ENCODE measurements at places on chromosomes 7 and 10. TPM values are rescaled to one million over a fixed set of nuclear protein-coding genes. Genes with fewer than 3 reads are reported as not detected.

LRGUK gene
- total RNA-seq: 0.52 TPM

DNA sequence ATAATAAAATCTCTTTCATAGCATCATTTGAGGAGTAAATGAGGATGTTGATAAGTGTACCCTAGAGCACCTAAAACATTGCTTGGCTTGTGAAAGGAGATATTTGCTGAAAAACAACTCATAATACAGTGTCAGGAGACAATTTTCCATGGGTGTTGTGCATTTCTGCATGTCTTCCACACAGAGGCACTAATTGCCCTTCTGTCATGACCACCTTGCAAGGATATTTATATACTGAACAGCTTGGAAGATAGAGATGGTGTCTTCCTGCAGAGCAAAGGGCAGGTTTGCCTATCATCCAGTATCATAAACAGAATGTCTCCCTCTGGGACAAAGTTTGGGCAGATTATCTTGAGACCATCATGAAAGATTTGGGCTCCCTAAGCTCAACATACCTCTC, 495.2 kb upstream of the LRRN3 start:
- DNase-seq: no peak

- peak; percentile 85 for DNase-seq
Measured at GRCh38 chr10:7687228-7687907, 15.7 kb upstream of the ITIH2 start.

DNA sequence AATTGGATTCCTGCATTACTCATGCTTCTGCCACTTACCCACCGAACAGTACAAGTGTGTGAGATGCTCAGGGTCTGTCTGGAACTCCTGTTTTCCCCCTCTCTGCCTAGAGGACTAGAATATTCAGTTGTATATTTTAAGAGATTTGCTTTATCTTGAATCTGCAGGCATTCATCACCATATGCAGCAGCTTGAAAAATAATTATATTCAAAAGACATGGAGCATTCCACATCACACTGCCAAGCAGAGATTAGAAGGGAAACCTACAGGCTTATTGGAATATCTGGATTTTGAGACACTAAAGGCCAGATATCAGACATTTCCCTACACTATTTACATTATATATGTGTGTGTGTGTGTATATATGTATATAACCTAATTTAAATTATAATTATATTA, 382.8 kb upstream of the POM121L12 start:
- no peak for DNase-seq

GRCh38 chr7:24830440-24831050, 73.3 kb upstream of the GSDME start:
- DNase-seq: no peak

- DNase-seq: no peak
Measured at GRCh38 chr7:43458330-43459018, 124.4 kb upstream of the STK17A start.

- DNase-seq: peak; percentile 92
Measured at GRCh38 chr7:26291699-26292538, at the start of gene SNX10. Gene SNX10 (plus strand): TSS chr7:26291862. CDS start chr7:26346443, 54,581 bp downstream.

PNLIPRP3 gene
- total RNA-seq: not detected

DNA sequence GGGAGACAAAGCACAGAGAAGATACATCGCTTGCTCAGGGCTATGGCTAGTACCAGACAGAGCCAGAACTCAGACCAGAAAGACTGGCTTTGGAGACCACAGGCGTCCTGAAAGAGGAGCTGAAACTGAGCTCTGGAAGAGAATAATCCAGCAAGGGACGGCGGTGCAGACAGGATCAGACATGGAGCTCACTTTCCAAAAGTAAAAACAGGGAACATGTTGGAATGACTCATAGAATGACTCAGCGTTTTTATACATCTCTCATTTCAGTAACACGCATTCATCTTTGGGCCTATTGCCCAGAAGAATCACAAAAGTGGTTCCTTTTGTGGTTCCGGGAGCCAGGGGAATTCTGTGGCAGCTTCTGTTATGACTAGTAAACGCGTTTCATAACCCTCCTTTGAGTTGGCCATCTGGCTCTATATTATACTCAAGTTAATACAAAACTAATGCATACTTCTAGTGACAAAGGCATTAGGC, 37.2 kb downstream of the PLEKHS1 start:
- DNase-seq: no peak

DNA sequence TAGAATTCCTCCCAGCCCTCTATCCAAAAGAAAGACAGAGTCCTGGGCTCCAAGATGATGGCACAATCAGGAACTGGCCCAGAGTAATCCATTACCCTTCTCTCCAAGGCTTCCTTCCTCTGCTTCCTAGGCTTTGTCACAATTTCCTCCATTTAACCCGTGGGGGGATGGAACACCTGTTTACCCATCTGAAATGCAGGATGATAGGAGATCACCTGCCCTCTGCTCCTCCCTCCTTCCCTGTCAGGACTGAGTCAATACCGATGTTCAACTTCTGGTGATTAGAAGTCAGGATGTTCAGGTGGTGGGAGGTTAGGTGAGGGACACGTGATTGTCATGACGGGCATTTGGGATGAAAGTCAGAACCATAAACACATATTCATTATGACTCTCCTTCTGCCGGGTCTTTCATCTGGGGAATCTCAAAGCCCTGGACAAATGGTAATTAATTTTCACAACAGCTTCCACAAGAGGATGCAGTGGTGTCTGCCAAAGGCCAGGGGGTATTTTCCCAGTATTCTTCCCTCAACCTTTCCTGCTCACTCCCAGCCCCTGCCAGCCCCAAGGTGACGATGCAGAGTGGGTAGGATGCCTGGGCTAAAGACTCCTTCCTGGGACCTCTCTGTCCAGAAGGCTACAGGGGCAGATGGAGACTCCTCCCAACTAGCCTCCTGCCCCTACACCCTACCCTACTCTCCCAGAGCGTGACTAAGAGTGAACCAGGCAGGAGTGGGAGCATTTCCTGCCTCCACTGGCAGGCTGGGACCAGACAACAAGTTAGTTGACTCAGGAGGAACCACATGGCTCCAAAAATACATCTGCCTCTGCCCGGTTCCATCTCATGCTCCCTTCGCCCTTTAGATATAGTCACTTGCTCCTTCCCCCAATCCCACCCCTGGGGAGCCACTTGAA, 27.9 kb downstream of the DUSP5 start:
- DNase-seq: no peak

GRCh38 chr7:95788884-95789283, 16.5 kb downstream of the DYNC1I1 start:
- no peak for DNase-seq

DNA sequence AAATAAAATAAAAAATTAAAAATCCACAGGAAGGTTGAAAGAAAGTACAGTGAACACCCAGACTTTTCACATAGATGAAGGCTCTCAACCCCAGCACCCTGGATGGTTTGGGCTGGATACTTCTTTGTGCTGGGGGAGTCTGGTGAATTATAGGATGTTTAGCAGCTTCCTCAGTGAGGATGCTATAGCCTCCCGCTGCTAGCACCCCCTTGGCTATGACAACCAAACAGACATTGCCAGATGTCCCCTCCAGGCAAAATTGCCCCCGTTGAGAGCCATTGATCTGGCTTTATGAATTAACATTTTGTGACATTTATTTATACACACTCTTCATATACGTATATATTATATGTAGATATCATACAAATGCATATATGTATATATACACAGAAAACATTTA, 21.6 kb downstream of the SMKR1 start:
- DNase-seq: no peak

DNA sequence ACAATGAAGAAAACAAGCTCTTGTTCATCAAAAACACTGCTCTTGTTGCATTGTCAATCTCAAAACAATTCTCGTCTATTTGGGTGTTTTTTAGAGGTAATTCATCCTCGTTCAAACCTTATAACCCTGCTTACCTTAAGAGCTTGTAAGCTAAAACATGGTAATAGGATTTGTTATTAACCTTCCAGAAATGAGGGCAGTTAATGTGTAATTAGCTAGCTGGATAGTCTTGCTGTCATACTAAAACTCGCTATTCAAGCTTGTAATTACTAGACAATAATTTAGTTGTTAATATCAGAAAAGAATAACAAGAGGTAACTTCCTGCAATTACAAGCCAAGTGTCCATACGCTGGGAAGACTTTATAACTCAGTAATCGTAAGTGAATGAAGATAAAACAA, 101.6 kb downstream of the UBE2H start:
- DNase-seq: no peak

LMOD2 gene
- not detected for total RNA-seq

SHTN1 gene
- 32.3 TPM for total RNA-seq

- no peak for DNase-seq
Measured at GRCh38 chr7:133980804-133981203, 146.3 kb upstream of the LRGUK start.

DNA sequence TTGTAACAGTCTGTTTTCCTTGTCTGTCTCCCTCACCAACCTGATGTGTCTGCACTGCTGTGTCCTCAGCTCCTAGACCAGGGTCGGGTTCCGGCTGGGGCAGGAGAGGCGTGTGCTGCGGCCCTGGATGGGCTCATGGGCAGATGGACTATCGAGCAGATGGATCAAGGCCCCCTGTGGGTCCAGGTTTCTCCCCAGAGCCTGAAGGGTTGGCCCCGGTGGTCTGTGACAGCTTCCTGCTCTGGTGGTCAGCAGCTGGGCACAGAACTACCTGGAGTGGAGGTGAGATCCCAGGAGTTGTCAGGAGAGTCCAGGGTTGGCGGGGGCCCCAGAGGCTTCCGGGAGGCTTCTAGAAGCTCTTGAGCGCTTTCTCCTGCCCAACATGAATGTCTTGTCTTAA, 75.1 kb downstream of the GRK5 start:
- DNase-seq: no peak

GRCh38 chr7:33748793-33749192, 156.5 kb upstream of the BMPER start:
- DNase-seq: no peak

GRCh38 chr7:101630591-101630990, 1.5 kb upstream of the MYL10 start:
- no peak for DNase-seq

GRCh38 chr10:117486606-117487005, 55.9 kb upstream of the EMX2 start:
- DNase-seq: no peak

- no peak for DNase-seq
Measured at GRCh38 chr7:151402029-151402835, 7.6 kb downstream of the WDR86 start.

DNA sequence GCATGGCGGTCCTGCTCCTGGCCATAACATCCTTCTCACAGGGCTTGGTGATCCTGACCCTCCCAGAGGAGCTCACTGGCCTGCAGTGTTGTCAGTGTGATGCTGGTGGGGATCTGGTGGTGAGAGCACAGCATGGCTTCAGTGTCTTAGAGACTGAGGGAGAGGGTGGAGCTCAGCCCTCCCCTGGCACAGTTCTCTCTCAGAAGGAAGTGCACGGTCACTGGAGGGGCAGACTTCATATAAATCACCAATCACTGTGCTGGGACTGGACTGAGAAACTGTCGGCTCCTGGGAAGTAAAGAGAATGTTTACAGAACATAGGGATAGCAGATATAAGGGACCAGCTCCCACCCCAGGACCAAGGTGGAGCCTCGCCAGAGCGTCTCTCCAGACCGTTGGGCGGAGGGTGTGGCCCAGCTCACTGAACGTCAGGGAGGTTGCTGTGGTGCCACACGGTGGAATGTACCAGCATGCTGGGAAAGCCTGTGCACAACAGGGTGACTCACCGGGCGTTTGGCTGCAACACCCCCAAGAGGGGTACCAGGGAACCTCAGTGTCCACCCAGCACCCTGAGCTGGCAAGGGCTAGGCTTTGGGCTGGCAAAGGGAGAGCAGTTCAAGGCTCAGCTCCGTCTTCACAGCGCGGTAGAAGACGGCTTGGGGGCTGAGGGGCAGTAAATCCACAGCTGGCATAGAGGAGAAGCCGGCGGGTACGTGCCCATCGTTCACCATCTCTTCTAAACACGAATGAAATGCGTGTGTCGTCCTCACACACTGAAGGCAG, 8.8 kb upstream of the GET4 start:
- no peak for DNase-seq

- no peak for DNase-seq
Measured at GRCh38 chr10:1348773-1349050, 292.5 kb downstream of the WDR37 start.

TET1 gene
- 1.2 TPM for total RNA-seq

- DNase-seq: no peak
Measured at GRCh38 chr10:17028798-17029197, 100.8 kb downstream of the CUBN start.

TFEC gene
- total RNA-seq: not detected

- DNase-seq: no peak
Measured at GRCh38 chr7:69813637-69814240, 215.5 kb downstream of the AUTS2 start.

GRCh38 chr10:121659236-121659635, 61.0 kb upstream of the FGFR2 start:
- DNase-seq: no peak

GRCh38 chr10:87545783-87546182, 41.1 kb downstream of the MINPP1 start:
- DNase-seq: no peak

DNA sequence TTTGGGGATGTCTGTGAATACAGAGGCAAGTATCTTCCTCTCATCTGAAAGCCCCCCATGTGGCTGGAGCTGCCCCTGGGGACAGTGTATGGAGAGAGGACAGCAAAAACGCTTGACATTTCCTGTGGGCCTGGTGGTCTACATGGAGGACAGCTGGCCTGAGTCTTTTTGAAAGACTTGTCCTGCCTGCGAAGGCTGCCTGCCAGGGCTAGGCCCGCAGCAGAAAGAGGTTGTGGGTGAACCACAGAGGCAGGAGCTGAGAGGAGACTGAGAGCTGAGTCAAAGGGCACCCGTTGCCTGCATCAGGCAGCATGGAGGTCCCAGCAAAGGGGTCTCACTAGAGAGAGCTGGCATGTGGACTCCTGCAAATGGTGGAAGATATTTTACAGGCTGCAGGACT, 66.4 kb downstream of the KAT6B start:
- no peak for DNase-seq

GRCh38 chr7:112970771-112971170, 115.9 kb downstream of the GPR85 start:
- DNase-seq: no peak

DNA sequence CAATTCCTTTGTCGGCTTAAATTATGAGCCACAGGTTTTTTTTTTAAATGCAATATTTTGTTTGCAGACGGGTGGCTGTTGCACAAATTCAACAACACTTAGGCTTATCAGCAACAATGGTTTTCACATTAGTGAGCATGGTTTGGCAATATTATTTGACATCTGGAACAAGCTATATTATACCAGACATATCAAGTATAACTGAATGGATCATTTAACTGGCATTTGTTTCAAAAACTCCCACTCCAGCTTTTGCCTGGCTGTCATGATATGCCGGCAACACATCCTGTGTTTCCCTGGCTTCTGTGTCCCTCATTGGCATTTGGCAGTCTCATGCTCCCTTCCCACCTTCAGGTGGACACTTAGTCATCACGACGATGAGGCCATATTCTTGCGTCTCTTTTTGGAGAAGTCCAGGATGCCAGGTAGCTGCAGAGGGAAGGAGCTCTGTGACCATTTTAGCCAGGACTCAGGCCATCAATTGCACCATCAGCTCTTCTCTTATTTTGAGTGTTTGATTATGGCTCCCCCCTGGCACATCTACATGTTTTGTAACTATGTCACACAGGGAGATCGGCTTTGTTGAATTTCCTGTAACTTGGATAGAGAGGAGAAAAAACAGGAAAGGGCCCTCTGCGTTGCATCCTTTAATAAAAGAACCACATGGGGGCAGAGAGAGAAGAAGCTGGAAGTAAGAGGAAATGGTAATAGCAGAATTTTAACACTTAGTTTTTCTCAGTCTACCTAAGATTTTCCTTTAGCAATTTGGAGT, 413.9 kb downstream of the LRMDA start:
- no peak for DNase-seq
